CD4-positive, alpha-beta T cell treated with Interleukin-12 subunit alpha and Interleukin-12 subunit beta, for 1 hour (primary cell): ENCODE measurements at places on chromosomes 7 and 10.
A peak's percentile ranks its signal among the peaks of the same experiment; 100 is the strongest.

- DNase-seq = no peak
These were observed 586.4 kb upstream of the SEMA3D start for GRCh38 chr7:85773116-85773728.

DNA sequence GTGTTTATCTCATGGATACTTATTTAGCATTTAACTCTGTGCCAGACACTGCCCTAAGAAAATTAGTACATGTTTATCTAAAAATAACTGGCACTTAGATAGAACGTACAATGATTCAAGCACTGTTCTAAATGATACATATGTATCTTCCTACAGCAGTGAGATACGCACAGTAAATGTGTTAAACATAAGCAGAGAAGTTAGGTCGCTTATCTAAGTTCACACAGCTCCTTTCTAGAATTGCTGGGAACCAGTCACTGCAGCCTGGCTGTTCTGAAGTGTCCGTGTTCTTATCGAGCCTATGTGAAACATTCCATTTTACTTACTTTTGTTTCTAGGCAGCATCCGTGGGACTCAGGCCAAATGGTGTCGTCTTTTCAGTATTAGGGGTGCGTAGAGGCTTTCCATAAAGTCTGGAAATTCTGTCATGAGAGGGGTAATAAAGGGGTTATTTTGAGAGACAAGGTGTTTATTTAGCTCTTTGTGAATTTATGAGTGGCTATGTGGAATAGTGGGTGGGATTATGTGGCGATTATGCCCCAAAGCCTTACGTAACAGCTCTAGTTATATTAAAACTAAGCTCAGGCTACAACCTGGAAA, 186.9 kb downstream of the SND1 start:
- DNase-seq = no peak

DNA sequence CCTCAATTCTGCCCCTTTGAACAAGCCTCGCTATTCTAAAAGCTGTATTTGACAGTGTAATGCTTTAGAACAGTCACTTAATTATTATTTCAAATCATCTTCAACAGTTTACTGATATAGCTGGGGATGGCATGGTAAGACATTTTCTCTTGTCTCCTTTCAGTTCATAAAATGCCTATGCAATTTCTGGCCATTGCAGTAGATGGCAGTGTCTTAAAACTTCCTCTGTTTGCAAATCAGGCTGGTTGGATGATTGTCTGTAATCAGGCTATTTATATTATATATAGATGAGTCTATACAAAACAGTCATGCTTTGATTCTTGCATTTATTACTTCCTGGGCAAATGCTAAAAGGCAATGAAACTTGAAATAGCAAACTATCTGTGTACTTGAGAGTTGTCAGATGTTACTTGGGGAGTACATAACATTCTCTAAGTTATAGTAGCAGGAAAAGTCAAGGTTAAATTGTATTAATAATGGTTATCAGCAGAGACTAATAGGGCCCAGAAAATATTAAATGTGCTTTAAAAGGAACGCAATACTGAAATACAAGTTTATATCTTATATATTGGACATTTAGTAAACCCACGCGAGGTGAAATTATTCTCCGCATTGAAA, 55.5 kb upstream of the LHFPL3 start:
- no peak for DNase-seq

DNA sequence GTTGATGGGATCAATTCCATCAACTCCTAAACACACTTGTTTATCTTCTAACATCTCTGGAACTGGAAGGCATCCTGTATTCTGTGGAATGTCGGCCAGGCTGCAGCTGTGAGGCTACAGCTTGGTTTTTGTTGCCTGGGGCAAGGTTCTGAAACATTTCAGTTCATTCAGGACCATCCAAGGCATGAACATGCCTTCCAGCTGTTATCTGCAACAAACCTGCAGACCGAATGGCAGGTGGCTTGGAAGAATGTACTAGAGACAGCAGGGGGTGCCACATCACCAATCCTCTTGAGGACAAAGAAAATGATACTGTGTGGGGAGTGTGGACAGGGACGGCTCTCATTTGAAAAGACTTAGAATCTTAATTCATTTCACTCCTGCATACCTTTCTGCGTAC, 12.4 kb downstream of the PAPOLB start:
- peak; percentile 17 for DNase-seq

DNA sequence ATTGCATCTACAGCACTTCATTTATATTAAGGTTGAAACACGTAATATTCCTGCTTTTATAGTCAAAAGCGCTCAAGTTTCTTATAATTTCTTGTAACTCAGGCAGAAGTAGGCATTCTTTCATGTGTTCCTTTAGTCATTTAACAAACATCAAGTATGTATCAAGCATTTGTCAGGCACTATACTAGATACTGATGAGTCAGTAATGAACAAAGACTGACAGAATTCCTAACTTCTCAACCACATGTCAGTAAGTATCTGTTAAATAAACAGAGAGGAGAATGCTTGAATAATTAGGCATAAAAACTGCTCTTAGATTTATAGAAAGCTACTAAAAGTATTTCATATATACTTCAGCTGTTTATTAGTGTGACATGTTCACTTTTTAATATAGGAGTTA, 9.9 kb downstream of the CRPPA start:
- DNase-seq = no peak

DNA sequence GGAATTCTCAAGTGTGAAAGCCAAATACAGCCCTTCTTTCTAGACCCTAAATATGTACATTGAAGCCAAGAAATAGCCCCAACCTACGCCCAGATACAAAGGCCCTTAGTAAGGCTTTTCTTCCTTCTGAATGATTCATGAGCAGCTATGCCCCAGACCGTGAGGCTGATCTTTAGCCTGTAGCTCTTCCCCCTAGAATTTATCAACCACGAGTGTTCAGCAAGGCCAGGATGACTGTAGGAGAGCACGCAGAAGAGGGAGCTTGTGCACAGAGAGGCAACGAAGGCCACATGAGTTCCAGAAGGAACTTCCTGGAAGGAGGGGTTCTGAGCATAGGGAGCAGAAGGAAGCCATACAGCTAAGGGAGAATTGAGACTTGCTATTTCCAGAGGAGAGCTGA, 53.0 kb upstream of the HABP2 start:
- no peak for DNase-seq

DNA sequence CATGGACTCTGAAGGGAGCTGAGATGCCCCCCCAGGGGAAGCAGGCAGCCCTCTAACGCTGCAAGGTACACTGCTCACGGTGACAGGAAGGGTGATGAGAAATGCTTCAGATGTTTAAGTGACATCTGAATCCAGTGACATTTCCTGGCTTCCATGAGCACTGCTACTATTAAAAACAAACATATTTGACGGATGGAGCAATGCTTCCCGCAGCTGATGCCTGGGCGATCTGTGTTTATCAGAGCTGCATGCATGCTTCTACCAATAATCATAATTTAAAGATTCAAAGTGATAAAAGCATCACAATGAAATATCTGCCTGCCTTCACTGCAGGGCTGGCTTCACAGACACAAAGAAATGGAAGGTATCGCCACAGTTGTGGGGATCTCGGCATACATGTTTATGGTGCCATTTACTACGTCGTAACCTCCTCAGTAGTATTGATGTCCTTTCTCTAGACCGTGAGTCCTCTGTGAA, 66.1 kb upstream of the AOAH start:
- no peak for DNase-seq

DNA sequence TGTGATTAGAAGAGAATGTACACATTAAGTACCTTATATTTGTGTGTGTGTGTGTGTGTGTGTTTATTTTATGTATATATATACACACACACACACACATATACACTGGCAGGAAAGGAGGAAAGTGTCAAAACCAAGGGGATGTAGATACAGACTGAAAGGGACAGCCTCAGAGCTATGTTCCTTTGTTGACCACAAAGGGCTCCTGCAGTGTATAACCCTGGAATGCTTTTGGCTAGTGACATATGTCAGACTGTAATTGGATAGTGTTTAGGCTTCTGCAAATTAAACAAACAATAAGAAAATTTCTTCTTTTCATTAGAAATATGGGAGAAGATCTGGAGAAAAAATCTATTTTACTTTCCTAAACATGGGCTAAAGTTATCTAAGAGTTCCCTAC, 15.9 kb downstream of the GBF1 start:
- no peak for DNase-seq

- no peak for DNase-seq
These were observed 196.0 kb upstream of the FZD1 start for GRCh38 chr7:91068136-91068795.

DNA sequence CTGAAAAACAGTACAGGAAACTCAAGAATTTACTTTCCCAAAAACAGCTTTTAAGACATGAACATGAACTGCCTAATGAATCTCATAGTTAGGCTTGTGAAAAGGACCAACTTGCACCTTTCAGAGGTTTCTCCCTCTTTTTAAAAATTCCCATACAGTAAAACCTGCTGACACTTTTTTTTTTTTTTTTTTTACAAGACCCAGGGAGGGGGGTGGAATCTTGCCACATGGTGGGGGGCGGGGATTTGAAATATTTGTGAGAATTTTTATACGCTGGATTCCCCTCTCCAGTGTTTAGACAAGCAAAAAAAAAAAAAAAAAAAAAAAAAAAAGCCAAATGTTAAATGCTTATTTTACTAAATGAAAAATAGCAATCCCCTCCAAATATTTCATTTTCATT, 57.4 kb downstream of the HIBADH start:
- DNase-seq = no peak

DNA sequence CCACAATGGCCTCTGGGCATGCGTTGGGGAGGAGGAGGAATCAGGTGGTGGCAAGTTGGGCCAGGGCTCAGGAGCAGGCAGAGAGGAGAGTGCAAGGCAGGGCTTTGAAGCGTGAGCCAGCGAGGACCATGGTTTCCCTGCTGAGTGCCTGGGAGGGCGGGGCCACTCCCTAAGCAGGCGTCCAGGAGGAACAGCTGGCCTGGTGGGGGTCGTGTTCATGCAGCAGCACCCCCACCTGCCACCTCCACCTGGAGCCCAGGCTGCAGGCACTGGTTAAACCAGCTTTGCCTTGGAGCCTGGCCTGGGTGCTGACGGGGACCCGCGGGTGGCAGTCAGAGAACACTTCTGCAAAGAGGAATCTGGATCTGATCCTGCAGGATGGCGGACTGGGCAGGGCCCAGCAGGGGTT, 24.2 kb upstream of the AQP1 start:
- DNase-seq = no peak

DNA sequence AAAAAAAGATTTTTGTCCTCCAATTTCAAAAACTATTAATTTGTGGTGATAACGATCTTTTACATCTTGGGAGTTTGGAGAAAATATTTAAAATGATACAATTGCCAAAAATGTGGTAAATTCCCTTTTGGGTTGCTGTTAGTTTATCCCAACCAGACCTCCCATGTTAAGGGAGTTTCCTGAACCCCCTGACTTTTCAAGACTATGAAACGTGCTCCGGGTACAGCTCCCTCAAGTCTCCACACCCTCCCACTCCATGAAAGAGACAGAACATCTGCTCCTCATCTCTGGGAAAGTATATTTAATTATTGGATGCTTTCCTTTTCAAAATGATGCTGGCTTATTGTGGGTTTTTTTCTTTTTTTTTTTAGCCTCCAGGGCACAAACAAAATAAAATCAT, 534.6 kb upstream of the NRP1 start:
- no peak for DNase-seq

DNA sequence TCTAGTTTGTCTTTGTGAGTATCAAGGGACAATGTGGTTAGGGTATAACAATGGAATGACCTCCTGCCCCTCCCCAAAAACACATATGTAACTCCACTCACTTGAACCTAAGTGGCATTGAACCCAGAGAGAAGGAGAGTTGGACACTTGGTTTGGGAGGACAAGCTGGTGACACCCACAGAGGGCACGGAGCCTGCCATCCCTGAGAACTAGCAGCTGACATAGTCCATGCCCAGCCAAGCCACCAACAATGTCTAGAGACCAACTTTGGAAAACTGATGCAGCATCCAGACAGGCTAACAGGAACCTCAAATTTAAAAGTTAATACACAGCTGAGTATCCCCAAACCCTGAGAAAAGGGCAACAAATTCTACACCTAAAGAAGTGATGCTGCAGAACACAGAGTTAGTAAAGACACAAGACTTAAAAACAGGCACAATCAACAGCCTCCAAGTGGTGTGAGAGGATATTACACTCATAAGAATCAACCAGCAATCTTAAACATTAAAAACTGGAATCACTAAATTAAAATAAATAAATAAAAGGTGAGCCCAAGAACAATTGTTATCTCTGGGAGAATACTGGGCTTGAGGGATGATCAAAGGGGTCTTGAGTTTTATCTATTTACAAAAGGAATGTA, 27.2 kb downstream of the NUDCD3 start:
- no peak for DNase-seq

DNA sequence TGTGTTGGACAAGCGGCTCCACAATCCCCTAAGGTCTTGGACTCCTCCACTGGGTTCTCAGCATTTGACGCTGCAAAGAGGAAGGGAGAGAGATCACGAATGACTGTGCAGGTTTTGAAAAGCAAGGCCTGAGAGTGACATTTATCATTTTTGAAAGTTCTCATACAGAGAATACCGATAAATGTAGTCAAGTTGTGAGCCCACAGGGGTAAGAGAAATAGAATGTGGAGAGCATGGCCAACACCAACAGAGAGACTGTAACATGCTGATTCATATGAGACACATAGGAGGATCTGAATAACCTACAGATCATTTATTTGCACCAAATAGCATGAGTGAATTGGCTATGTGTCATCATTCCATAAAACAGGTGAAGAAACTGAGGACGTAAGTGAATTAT, 230.5 kb upstream of the MBL2 start:
- DNase-seq = no peak

- no peak for DNase-seq
These were observed 60.6 kb downstream of the C10orf143 start for GRCh38 chr10:130049987-130050386.

DNA sequence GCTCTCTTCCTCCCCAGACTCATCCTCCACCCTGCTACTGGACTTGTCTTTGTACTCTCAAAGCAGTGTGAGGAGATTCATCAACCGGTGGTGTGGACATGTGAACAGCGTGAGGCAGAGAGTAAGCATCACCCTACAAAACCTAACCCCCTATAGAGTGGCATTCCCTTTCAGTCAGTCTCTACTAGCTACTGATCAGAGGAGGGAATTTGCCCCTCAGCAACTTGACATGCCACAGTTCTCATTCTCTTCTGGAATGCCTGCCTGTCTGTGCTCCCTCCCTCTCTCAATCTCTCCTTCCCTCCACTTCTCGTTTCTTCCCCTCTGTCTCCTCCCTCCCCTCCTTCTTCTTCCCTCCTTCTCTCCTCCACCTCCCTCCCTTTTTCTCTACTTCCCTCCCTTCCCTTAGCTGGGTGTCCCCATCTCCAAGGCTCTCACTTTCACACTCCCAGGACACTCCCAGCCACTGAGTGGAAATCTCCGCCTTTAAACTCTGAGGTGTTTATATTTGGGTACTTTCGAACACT, 24.6 kb downstream of the H2AZ2 start:
- no peak for DNase-seq

GRCh38 chr10:124157271-124157681, 63.9 kb upstream of the CHST15 start:
- DNase-seq = no peak

GRCh38 chr7:44729949-44730590, 18.6 kb upstream of the ZMIZ2 start:
- DNase-seq = no peak

DNA sequence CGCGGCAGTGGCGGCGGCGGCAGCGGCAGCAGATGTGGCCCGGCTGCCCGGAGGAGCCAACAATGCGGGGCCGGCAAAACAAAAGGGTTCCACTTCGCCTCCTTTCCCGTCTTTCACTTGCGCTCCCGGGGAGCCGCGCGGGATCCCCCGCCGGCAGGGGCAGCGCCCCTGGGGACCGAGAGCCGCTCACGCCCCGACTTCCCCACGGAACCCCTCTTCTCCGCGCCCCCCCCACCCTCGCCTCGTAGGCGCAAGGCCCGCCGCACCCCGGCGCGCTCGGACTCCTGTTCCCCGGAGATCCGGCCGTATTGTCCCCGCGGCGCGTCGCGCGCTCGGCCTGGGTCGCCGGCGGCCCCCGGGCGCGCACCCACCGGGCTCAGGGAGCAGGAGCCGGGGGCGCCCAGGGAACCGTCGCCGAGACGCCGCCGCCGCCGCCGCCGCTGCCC, 854 bp downstream of the CTBP2 start:
- no peak for DNase-seq
